ENCODE measurements at places on chromosomes 1 and 21.

GRCh38 chr1:10782491-10783244 lies 13.8 kb downstream of the CASZ1 start:
- no peak for DNase-seq

GRCh38 chr1:77541162-77541545 lies 141.3 kb downstream of the ZZZ3 start:
- no peak for DNase-seq

DNA sequence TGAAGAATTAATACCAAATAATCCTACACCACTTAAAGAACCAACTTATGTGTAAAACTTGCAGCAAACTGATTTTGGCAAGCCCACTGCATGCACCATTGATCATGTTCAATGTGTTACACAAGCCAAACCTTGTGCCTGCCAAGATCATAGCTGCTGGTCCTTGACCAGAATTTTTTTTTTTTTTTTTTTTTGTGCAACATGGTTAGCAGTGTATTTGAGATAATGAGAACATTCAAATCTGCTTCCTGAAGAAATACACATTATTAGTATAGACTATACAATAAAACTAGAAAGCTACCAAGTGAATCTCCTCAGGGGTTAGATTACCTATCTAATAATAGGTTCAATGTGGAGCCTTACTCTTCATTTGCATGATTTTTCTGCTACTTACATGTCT lies 421.0 kb downstream of the MRPL39 start:
- no peak for DNase-seq

GRCh38 chr21:40680311-40680710 lies 166.6 kb downstream of the DSCAM start:
- no peak for DNase-seq

DNA sequence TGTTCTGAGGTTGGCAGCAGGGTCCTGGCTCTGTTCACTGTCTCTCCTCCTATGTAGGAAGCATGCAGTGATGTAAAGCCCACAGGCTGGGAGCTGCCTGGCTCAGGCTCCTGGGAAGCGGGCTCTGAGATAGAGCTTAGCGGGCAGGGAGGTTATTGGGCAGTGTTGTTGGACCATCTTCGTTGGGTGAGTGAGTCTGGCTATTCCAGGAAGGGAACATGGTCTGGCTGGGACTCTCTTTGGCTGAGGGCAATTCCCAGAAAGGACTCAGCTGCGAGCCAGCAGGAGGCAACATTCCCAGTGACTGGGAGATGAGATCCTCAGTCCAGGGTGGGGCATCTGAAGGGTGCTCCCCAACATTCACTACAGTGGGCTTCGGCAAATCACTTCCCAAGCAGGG lies 96.2 kb downstream of the CCDC185 start:
- no peak for DNase-seq

GRCh38 chr1:13487957-13488356 lies 25.8 kb downstream of the LRRC38 start:
- no peak for DNase-seq

- DNase-seq = no peak
These were observed 92.9 kb downstream of the C21orf91 start for GRCh38 chr21:17726047-17726829.

- no peak for DNase-seq
These were observed 7.6 kb downstream of the TDRKH start for GRCh38 chr1:151782741-151783140.

All from stimulated activated CD4-positive, alpha-beta T cell treated with anti-CD3 and anti-CD28 coated beads, Interleukin-1b, Interleukin-23, amount 100 ng/mL, for 1 hour (primary cell).